SHP77 (cell line): ENCODE measurements at places on chromosomes 16 and 17.
A peak's percentile ranks its signal among the peaks of the same experiment; 100 is the strongest.

GRCh38 chr17:17836818-17837379 lies at the start of gene SREBF1:
TSS of gene SREBF1 (minus strand) at chr17:17836986. CDS start at chr17:17836817, 169 bp downstream.
- DNase-seq, result no peak

- no peak for DNase-seq
These were observed 2.1 kb downstream of the KRT33B start for GRCh38 chr17:41367426-41368075.

DNA sequence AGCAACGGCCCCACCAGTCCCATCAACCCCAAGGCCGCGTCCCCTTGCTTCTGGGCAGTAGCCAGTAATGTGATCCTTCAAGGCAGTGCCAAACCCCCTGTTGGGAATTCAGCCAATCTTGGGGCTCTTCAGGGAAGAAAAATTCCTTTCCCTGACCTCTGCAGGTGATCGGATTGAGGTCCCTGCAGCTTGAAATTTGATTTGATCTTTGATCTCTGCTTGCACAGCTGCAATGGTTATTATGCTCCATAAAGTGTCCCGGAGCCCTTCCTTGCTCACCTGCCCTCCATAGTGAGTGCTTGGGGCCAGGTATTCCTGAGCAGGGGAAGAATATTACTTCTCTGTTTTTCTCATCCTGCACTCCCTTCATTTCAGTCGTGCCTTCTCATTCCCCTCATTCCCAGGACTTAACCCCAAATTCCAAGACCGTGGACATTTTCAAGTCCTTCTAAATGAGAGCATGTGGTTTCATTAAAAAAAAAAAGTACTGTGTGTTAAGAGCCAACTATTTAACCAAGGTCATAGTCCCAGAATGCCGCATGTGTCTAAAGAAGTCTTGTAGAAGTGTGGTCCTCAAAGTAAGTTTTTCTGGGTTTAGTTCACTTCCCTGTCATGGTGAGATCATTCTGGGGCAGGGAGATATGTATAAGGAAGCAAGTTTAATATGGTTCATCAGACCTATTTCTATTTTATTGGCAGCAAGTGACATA lies 56.3 kb downstream of the SOX9 start:
- no peak for DNase-seq

GRCh38 chr17:61002316-61002736 lies 324.7 kb downstream of the BCAS3 start:
- DNase-seq, result peak; percentile 3

DNA sequence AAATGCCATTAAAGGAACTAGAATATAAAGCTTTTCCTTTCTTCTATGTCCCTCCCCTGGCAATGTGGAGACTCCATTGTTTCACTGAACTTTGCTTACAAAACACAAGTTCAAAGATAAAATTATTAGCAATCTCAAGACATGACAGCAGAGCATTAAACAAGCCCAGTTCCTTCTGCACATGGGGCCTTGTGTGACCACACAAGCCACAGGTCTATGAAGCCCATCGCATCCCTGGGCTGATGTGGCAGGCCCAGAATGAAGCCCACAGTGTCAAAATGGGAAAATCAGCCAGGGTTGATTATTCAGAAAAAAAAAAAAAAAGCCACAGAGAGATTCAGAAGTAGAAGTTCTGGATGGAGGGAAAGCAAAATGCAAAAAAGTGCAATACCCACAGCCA lies 12.9 kb upstream of the SLC39A11 start:
- no peak for DNase-seq
